ENCODE measurements at places on chromosomes 5 and 9.

DNA sequence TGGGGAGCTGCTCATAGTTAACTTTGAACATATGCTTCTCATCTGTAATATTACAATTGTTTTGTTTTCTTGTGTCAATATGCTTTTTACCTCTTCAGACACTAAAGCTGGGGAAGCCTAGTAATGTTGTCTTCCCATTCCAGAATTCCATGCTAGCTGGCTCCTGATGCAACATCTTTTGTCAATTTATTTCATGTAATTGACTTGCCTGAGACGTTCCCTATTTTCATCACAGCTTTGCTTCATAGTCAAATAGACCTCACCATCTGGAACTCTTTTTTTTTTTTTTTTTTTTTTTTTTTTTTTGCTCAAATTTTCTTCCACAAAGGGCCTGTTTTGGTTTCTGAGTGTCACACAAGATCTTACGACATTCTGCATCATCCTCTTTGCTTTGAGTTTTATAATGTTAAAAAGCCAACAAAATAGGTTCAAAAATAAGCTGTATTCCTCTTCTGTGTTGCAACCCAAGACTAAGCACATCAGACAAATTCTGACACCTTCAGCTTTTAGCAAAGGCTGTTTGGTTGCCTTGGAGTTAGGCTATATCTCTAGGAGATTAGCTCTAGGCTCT, 235.2 kb downstream of the NR3C1 start:
- no peak for DNase-seq

DNA sequence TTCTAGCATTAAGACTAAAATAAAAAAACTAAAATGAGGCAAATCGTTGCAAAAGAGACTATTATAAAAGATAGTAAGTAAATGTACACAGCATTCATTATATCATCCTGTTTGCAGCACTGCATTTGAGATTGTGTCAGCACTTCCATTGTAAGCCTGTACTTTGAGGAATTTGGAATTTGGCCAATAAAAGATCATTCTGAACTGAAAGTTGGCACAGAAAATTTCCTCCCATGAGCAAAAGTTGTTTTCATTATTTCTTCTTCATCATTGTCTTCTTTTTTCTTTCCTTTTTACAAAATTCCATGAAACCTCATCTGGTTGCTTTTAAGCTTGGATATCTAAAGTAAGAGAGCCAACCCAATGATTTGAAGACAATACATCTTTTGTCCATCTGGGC, 199.3 kb upstream of the ADAMTSL1 start:
- DNase-seq, result no peak

- no peak for DNase-seq
Observed at GRCh38 chr5:9125852-9126251, 420.0 kb downstream of the SEMA5A start.

GRCh38 chr9:136206602-136207275, 1.8 kb upstream of the LHX3 start:
- DNase-seq, result no peak

DNA sequence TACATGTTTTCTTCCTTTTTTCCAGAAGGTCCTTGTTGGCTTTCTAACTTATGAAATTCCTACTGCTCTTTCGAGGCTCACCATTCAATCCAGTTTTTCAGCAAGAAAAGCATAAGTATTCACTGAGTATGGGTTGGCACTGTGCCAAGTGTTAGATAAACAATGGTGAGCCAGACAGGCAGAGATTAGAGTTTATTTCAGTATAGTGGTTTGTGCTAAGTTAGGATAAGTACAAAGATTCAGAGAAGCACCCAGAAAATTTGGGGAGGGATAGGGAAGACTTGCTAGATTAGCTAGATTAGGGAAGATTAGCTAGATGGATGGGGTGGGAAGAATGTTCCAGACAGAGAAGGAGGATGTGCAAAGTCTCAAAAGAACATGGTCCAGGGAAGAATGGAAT, 122.9 kb downstream of the OXCT1 start:
- DNase-seq, result no peak

- DNase-seq, result no peak
Observed at GRCh38 chr9:115262477-115262876, 144.5 kb upstream of the TNC start.

GRCh38 chr5:140827704-140828361, at the start of gene PCDHA6:
Gene PCDHA6, plus strand, starts transcription at chr5:140827960. Its CDS starts 132 bp downstream, at chr5:140828092.
- no peak for DNase-seq

- peak; percentile 54 for DNase-seq
Observed at GRCh38 chr9:69421908-69422801, 97.1 kb downstream of the ENTREP1 start.

All from activated T-cell treated with anti-CD3 and anti-CD28 coated beads, Interleukin-2, amount 50 U/mL, for 24 hours (primary cell).